Stimulated activated CD8-positive, alpha-beta memory T cell treated with anti-CD3 and anti-CD28 coated beads, Interleukin-7, amount 100 ng/mL, for 1 hour (primary cell): ENCODE measurements at places on chromosomes 7 and 10.

DNA sequence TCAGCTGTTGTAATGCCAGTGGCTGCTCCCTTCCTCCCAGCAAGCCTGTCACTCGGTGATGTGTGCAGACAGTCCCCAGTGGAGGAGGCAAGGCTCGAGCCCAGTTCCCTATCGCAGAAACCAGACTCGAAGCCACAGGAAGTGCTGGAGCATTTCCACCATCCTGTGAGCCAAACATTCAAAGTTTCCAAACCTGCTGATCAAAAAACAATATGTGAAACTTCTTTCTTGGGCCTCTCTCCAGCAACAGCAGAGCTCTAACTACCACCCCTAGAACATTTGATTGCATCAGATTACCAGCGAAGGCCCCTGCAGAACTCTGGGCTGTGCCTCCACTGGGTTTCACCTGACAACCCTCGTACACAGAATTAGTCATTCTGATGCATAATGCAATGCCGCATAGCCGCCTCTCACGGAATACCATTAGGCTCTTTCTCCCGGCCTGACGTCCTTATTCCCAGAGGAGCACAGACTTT is 94.0 kb downstream of the ELMO1 start:
- no peak for DNase-seq

DNA sequence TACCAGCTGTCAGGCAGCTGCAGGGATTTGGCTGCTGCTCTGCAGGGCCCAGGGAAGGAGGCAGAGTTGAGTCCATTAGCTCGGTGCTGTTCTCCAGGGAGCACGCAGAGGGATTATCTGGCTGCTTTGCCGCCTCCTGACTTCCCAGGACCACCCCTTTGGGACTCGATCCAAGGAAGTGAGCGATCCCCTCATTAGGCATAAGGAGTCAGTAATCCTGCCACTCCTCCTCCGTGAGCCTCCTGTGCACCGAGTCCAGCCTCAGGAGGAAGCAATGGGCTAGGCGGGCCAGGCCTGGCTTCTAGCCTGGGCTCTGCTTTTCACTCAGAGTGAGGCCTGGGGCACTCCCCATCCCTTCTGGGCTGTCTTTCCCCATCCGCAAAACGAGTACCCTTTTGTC is 417.9 kb downstream of the RPS24 start:
- DNase-seq: no peak

DNA sequence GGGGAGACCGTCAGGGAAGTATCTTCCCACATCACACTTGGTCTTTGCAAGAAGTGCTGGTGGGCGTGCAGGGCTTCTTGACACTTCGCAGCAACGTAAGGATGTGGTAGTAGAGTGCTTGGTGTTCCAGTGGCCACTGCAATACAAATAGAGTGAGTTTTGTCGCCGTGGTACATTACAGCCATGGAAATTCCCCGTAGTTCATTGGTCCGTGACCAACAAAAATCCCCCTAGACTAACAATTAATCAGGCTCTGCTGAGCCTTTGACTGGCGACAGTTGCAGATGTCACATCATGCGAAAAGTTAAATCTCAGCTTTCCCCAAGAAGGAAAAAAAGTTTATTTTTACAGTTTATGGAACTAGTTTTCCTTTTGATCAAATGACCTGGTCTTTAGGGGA is 134.7 kb downstream of the MGMT start:
- DNase-seq: no peak

- no peak for DNase-seq
These were observed 627.4 kb downstream of the REEP3 start for GRCh38 chr10:64148607-64149006.

GRCh38 chr10:58330431-58330830 is 4.4 kb upstream of the UBE2D1 start:
- DNase-seq: no peak

DNA sequence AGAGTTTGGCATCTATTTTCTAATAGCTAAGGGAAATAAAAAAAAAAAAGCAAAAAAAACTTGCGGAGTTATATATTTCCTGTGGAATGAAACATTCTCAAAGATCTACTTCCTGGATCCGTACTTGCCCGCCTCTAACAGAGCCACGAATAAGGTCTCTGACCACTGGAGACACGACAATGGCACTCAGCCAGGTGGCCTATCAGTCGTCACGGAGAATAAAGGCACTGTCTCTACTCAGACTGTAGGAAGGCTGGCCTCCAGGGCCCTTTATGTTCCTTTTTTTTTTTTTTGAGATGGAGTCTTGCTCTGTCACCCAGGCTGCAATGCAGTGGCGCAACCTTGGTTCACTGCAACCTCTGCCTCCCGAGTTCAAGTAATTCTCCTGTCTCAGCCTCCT is 58.7 kb downstream of the RGS10 start:
- DNase-seq: no peak

DNA sequence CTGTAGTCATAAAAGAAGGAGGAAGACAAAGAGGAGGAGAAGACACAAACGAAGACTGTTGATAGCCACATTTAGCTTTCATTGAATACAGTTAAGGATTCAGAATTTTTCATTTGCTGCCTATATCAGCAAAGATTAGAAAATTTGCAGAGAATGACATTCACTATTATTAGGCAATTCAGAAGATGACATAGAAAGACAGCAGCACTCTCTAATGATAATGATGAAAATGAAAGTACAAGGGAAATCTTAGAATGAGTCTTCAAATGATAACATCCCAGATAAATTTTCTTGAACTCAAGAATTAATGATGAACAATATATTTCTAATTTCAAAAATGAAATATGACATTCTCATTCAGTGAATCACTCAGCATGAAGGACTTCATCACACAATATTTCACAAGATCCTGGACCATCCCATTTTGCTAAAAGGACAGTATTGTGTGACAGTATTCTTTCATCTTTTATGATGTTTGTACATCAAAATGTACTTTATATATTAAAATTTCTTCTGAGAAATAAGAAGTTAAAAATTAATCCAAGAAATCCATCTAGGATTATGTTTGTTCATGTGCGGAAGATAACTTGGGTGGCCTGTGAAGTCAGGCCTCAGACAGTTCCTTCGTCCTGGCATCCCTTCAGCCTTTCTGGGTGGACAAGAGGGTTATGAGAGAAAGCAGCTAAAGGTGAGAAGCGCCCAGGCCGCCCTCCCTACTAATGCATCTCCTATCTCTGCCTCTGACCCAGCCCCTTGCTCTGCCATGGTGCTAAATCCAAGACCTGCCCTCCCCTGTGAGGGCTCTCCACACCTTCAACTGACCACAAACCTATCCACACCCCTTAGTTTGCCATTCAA is 47.4 kb upstream of the CAMK2B start:
- no peak for DNase-seq

DNA sequence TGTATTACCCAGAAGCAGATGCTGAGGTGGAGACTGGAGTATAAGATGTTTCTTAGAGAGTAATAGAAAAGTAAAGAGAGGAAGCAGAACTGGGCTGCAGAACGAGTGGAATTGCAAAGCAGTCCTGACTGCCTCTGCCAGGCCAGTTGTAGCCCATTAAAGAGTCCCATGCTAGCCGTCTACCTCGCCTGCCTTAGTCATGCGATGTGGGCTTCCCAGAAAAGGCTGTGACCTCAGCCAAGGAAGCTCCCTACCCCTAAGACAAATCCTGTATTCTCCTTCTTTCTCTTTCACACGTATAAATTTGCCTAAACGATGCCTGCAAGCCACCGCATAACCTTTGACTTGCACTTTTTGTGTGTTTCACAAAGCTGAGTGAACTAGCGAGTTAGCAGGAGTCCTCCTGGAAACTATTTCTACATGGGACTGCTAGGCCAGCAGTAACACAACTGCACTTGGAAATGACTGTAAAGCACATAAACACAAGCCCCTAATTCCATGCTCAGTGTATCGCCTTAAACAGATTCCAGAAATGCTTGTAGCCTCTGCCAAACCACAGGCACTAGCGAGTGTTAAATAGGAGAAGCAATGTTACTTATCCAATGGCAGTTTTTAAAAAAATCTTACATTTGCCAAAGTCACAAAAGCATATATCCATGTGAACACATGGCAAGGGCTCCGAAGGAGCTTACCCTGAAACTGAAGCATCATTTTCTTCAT is 47.4 kb upstream of the GNAI1 start:
- DNase-seq: no peak

DNA sequence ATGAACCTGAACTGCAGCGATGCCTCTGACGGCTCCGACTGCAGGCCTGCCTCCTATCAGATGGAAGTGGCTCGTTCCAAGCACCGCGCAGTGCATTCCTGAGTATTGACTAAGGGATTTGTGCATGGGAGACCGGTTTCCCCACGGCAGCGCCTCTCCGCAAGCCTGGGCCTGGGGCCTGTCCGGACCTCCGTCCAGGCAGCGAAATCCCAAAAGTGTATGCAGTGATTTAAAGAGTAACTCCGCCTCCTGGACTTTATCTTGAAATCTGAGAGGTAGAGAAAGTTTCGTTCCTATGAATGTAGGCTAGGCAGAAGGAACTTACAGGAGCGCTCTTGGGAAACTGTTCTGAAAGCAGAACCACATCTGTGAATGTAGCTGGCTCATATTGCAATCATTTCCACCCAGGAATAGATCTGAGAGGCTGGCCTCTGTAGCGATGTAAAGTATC is 106.2 kb upstream of the CELF2 start:
- no peak for DNase-seq

DNA sequence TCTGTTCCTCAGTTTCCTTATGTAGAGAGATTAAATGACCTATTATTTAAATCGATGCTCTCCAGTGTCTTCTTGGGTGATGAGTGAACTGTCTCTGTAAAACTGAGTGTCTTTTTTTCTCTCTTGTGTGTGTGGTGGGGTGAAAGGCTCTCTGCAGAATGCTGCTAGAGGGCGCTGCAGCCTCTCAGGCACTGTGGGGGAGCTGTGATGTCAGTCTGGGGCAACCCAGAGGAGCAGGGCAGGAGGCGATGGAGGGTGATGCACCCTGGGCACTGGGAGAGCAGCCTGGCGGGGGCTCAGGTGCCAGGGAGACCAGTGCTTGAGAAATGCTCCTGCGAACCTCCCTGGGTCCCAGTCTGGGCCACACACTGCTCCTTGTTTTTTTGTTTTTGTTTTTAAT is 110.1 kb upstream of the POM121L12 start:
- DNase-seq: no peak

- DNase-seq: no peak
These were observed 6.3 kb upstream of the CAMK2B start for GRCh38 chr7:44331682-44332081.
